Fibroblast of lung (primary cell): ENCODE measurements at places on chromosomes 3 and 15. TPM values are rescaled to one million over a fixed set of nuclear protein-coding genes. Genes with fewer than 3 reads are reported as not detected.
A peak's percentile ranks its signal among the peaks of the same experiment; 100 is the strongest.

GRCh38 chr3:129656659-129657247 is 50.3 kb upstream of the PLXND1 start:
- no peaks in the 10 kb centered on the region for H3K36me3 ChIP-seq
- no peak overlapping the region for H3K4me3 ChIP-seq
- H3K27me3 ChIP-seq = no peaks in the 10 kb centered on the region
- H3K27ac ChIP-seq = no peak overlapping the region

DNA sequence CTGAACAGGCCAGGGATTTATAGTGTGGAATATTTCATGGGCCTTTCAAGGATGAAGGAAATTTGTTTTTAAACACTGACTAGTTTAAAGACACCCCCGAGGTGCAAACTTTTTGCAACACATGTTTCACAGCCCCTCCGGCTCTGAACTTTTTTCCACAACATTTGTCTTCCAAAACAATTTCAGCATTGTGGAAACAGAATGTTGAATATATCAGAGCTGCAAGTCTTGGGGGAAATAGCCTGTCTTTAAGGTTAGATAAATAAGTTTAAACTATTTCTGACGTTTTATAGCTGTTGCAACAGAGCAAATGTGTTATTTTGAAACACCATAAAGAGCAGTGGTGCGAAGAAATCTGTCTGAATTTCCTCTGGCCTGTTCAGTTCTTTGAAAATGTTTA is 229.2 kb upstream of the GOLGA6L4 start:
- H3K36me3 ChIP-seq = no peaks in the 10 kb centered on the region
- no peaks in the 10 kb centered on the region for H3K27me3 ChIP-seq
- no peak for DNase-seq
- H3K4me3 ChIP-seq = no peak overlapping the region
- H3K4me1 ChIP-seq = no peaks in the 10 kb centered on the region
- no peak overlapping the region for H3K27ac ChIP-seq

- no peak overlapping the region for H3K27ac ChIP-seq
- H3K4me1 ChIP-seq = no peaks in the 10 kb centered on the region
- no peak overlapping the region for H3K4me3 ChIP-seq
These were observed 41.0 kb downstream of the EPHB3 start for GRCh38 chr3:184602372-184603150.

GRCh38 chr3:152719264-152719663 is 115.7 kb upstream of the P2RY1 start:
- no peaks in the 10 kb centered on the region for H3K27me3 ChIP-seq
- peak; percentile 49 for DNase-seq
- H3K36me3 ChIP-seq = no peaks in the 10 kb centered on the region
- no peaks in the 10 kb centered on the region for H3K4me1 ChIP-seq
- H3K4me3 ChIP-seq = no peak overlapping the region
- H3K27ac ChIP-seq = no peak overlapping the region

DNA sequence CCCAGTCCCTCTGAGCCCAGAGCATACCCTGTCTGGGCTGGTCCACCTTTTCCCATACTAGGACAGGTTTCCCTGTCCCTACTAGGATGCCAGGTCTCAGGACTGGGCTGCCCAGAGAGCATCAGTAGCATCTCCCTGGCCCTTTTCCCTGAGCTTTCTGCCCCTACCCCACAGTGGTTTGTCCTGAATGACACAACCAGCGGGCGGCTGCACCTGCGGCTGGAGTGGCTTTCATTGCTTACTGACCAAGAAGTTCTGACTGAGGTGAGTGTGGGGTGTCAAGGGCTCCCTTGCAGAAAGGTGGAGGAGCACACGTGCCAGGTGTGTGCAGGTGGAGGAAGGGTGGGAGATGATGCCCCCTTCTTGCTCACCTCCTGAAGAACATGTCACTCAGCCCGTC is 33.5 kb downstream of the ESYT3 start:
- no peak overlapping the region for H3K27ac ChIP-seq
- no peak overlapping the region for H3K4me3 ChIP-seq
- no peaks in the 10 kb centered on the region for H3K27me3 ChIP-seq
- DNase-seq = no peak
- no peaks in the 10 kb centered on the region for H3K36me3 ChIP-seq
- H3K4me1 ChIP-seq = no peaks in the 10 kb centered on the region

GRCh38 chr3:151120409-151120808 is 34.9 kb downstream of the MED12L start:
- DNase-seq = no peak
- no peaks in the 10 kb centered on the region for H3K36me3 ChIP-seq
- H3K4me3 ChIP-seq = no peak overlapping the region
- H3K27me3 ChIP-seq = no peaks in the 10 kb centered on the region

GRCh38 chr3:132016061-132017041 is 18.5 kb downstream of the CPNE4 start:
- H3K4me1 ChIP-seq = no peaks in the 10 kb centered on the region
- no peak overlapping the region for H3K4me3 ChIP-seq
- H3K27ac ChIP-seq = no peak overlapping the region
- H3K27me3 ChIP-seq = no peaks in the 10 kb centered on the region
- no peak for DNase-seq

DNA sequence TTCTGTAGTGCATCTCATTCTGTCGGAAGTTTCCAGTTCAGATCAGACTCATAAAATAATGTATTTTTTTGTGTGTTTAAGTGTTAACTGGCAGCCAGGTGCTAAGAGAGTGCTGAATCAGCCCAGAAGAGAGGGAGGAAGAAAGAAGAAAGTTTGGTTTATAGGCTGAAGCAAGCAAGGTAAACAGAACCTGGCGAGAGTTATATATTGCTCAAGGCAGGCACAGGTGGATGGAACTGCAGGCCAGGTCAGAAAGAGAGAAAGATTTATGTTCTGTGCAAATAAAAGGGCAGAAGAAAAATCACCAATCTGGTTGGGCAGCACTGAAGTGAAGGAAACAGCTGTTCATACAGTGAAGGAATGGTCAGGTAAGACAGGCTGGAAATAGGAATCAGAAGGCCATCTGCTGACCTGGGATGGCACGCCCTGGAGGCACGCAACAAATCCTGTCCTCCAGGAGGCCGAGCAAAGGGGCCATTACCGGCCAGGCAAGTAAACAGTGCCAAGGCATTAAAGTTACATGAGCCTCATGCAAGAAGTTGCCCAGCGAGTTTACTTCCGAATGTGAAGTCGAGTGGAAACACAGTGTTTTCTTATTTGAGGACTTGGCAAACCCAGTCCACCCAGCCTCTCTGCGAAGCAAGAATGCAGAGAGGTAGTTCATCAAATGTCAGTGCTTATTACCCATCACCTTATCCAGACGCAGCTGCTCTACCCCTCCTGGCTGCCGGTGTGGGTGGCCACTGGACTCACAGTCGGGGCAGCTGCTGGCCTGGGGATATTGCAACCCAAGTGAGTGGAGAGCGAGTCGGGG is 309.8 kb downstream of the VPS13C start:
- H3K4me3 ChIP-seq = no peak overlapping the region
- DNase-seq = no peak
- no peaks in the 10 kb centered on the region for H3K27me3 ChIP-seq
- H3K36me3 ChIP-seq = no peaks in the 10 kb centered on the region
- no peak overlapping the region for H3K27ac ChIP-seq

GRCh38 chr3:95813244-95813643 is 1001.1 kb upstream of the EPHA6 start:
- H3K27ac ChIP-seq = no peak overlapping the region
- no peak overlapping the region for H3K4me3 ChIP-seq
- no peaks in the 10 kb centered on the region for H3K36me3 ChIP-seq
- H3K27me3 ChIP-seq = no peaks in the 10 kb centered on the region
- DNase-seq = peak; percentile 31
- no peaks in the 10 kb centered on the region for H3K4me1 ChIP-seq

DNA sequence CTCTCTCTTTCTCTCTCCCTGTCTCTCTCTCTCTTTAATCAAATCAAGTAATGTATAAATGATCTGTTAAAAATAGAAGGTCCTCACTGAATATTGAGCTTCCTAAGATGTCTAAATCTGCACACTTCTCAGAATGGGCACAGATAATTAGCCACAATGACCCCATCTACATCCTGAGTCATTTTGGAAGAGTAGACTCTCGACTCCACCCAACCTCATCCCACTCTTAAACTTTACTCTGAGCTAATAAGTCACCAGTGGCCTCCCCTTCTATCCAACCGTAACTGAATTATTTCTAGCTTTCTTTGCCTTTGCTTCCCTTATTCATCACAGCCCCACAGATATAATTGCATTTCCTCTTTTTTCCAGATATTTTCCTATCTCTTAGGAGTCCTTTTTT is 326.5 kb upstream of the ZNF717 start:
- no peak overlapping the region for H3K27ac ChIP-seq
- no peaks in the 10 kb centered on the region for H3K27me3 ChIP-seq
- H3K4me3 ChIP-seq = no peak overlapping the region
- H3K4me1 ChIP-seq = no peaks in the 10 kb centered on the region
- DNase-seq = no peak
- H3K36me3 ChIP-seq = no peaks in the 10 kb centered on the region

DNA sequence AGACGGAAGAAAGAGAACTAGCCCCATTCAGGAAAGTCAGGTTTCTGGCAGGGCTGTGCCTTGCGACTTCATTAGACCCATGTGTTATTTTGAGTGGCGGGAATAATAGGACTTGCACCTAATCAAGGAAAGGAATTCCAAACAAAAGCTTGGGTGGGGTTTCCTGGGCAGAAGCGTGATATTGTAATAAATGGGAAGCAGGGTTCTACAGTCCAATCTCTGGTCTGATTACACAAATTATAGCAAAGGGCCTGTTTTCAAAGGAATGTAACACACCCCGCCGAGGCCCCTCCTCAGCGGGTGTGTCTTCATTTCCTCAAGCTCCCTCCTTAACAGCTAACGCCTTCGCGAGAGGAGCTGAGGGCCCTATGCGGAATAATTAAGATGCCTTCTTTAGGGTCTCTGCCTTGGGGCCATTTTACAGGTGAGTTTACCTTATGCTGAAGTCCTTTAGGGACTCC is 396.0 kb upstream of the C2CD4B start:
- no peaks in the 10 kb centered on the region for H3K4me1 ChIP-seq
- H3K4me3 ChIP-seq = no peak overlapping the region
- no peak overlapping the region for H3K27ac ChIP-seq

GRCh38 chr15:61996056-61996635 is 64.1 kb downstream of the VPS13C start:
- no peak overlapping the region for H3K4me3 ChIP-seq
- H3K27ac ChIP-seq = no peak overlapping the region
- H3K4me1 ChIP-seq = no peaks in the 10 kb centered on the region
- DNase-seq = no peak
- H3K27me3 ChIP-seq = no peaks in the 10 kb centered on the region
- no peaks in the 10 kb centered on the region for H3K36me3 ChIP-seq

GRCh38 chr3:107919239-107919638 is 171.6 kb downstream of the CD47 start:
- no peaks in the 10 kb centered on the region for H3K4me1 ChIP-seq
- H3K36me3 ChIP-seq = no peaks in the 10 kb centered on the region
- peaks cover 10% of the 10 kb centered on the region for H3K27me3 ChIP-seq
- H3K4me3 ChIP-seq = no peak overlapping the region
- no peak for DNase-seq
- H3K27ac ChIP-seq = no peak overlapping the region

GRCh38 chr15:84890670-84891162 is 6.3 kb downstream of the SLC28A1 start:
- no peak overlapping the region for H3K27ac ChIP-seq
- no peak overlapping the region for H3K4me3 ChIP-seq
- H3K4me1 ChIP-seq = no peaks in the 10 kb centered on the region
- DNase-seq = no peak
- peaks cover 16% of the 10 kb centered on the region for H3K27me3 ChIP-seq
- no peaks in the 10 kb centered on the region for H3K36me3 ChIP-seq

DNA sequence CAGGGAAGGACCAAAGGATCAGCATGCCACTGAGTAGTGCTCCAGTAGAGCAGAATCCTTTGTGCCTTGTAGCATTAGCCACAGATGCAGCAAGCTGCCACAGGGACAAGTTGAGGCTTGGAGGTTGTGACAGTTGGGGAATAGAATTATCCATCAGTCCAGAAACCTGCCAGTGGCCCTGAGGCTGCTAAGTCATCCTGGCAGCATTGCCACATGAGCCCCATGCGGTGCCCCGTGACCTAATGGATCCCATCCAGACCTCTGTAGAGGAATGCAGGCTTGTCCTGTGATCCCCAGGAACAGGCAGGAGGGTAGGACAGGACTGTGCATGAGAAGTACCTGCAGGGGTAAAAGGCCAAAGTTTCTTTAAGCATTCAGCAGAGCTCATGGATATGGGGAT is 51.7 kb downstream of the BOC start:
- H3K36me3 ChIP-seq = no peaks in the 10 kb centered on the region
- DNase-seq = no peak
- no peaks in the 10 kb centered on the region for H3K27me3 ChIP-seq
- H3K4me3 ChIP-seq = no peak overlapping the region

GRCh38 chr15:55289011-55289745 is 435 bp downstream of the RAB27A start:
- H3K27ac ChIP-seq = peak overlapping the region; percentile 96
- peak; percentile 65 for DNase-seq
- H3K36me3 ChIP-seq = no peaks in the 10 kb centered on the region
- H3K27me3 ChIP-seq = no peaks in the 10 kb centered on the region
- H3K4me1 ChIP-seq = peaks cover 2% of the 10 kb centered on the region
- peak overlapping the region; percentile 84 for H3K4me3 ChIP-seq

- no peaks in the 10 kb centered on the region for H3K36me3 ChIP-seq
- H3K4me1 ChIP-seq = peaks cover 23% of the 10 kb centered on the region
- H3K27me3 ChIP-seq = no peaks in the 10 kb centered on the region
These were observed 161.7 kb downstream of the VGLL4 start for GRCh38 chr3:11482021-11482420.

GRCh38 chr3:50321336-50322114 is 1.0 kb downstream of the HYAL2 start:
- no peaks in the 10 kb centered on the region for H3K27me3 ChIP-seq
- peaks cover 7% of the 10 kb centered on the region for H3K4me1 ChIP-seq
- peak; percentile 88 for DNase-seq
- H3K4me3 ChIP-seq = peak overlapping the region; percentile 66
- H3K27ac ChIP-seq = peak overlapping the region; percentile 99

The MUC13 gene
- total RNA-seq = under 0.01 TPM in 1 of 2 replicates, not detected in the other

The SCAANT1 gene
- total RNA-seq = 1.7 TPM in 1 of 2 replicates, not detected in the other

The FBXO40 gene
- total RNA-seq = not detected in 2 replicates

The UQCC5 gene
- total RNA-seq = 5.1 and 9.4 TPM in 2 replicates

The NEK10 gene
- total RNA-seq = 16.4 and 23.0 TPM in 2 replicates

The APOD gene
- total RNA-seq = 2.1 and 3.6 TPM in 2 replicates
